Astrocyte of the cerebellum (primary cell): ENCODE measurements at places on chromosomes 6 and 20.

GRCh38 chr20:829551-829950 lies 4.0 kb upstream of the FAM110A start:
- no peak for DNase-seq

GRCh38 chr6:122621638-122622037 lies 11.4 kb downstream of the PKIB start:
- DNase-seq, result no peak

- peak; percentile 60 for DNase-seq
Observed at GRCh38 chr6:79413562-79414002, 123.6 kb downstream of the LCA5 start.

- no peak for DNase-seq
Observed at GRCh38 chr20:57934007-57934805, 224.4 kb upstream of the PMEPA1 start.
